Sigmoid colon (tissue), 7 donors: ENCODE measurements at places on chromosomes 11 and 22.

DNA sequence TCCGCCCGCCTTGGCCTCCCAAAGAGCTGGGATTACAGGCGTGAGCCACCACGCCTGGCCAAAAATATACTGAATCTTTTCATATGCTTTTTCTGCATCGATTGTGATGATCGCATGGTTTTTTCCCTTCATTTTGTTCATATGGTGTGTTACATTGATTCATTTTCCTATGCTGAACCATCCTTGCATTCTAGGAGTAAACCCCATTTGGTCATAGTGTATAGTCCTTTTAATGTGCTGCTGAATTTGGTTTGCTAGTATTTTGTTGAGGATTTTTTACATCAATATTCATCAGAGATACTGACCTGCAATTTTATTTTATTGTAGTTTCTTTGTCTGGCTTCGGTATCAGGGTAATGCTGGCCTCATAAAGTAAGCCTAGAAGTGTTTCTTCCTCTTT lies 12.2 kb downstream of the WBP2NL start:
- no peak for DNase-seq

GRCh38 chr11:123020968-123021367 lies 39.3 kb upstream of the BSX start:
- no peak for DNase-seq

DNA sequence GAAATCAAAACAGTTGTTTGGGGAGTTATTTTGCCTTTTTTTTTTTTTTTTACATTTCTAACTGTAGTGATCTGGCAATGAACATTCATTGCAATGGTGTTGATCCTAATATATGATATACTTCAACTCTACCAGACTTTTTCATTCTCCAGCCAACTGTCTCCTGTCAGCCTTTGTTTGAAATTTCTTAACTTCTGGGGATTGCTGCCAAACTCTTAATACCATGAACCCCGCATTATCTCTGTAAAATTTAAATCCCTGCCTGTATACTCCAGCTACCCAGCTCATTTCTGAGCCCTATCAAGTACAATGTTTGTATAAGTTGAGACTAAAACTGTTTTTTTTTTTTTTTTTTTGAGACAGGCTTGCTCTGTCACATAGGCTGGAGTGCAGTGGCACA lies 280.7 kb downstream of the TTC28 start:
- DNase-seq, result no peak

- DNase-seq, result no peak
These were observed 149.6 kb downstream of the C11orf91 start for GRCh38 chr11:33551051-33551450.

DNA sequence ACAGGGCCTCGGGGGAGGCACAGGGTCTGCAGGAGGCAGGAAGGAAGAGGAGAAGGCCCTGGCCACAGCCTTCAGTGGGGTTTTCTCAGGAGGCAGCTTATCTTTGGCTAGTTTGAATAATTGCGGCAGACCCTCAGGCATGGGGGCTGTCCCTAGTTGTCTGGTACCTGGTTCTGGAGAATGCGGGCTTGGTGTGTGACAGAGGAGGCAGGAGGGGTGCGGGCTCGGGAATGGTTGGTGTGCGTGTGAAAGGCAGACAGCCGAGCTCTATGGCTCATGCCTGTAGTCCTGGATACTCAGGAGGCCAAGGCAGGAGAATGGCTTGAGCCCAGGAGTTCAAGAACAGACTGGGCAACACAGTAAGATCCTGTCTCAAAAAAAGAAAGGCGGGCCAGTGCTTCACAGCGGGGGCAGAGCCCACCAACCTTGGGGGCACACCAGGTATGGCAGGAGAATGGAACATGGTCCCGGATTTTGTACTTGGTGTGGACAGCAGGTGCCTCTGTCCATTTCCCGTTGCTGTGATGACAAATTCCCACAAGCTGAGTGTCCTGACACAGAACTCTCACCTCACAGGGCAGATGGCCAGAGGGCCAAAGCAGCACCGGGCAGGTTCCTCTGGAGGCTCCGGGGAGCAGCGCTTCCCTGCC lies 640.6 kb downstream of the TBC1D22A start:
- no peak for DNase-seq

- DNase-seq, result no peak
These were observed 42.6 kb downstream of the SLC35F2 start for GRCh38 chr11:107816028-107816427.

- peak; percentile 52 for DNase-seq
These were observed 31.4 kb upstream of the TH start for GRCh38 chr11:2202900-2203439.

- DNase-seq, result no peak
These were observed 889.7 kb upstream of the API5 start for GRCh38 chr11:42422090-42422489.

DNA sequence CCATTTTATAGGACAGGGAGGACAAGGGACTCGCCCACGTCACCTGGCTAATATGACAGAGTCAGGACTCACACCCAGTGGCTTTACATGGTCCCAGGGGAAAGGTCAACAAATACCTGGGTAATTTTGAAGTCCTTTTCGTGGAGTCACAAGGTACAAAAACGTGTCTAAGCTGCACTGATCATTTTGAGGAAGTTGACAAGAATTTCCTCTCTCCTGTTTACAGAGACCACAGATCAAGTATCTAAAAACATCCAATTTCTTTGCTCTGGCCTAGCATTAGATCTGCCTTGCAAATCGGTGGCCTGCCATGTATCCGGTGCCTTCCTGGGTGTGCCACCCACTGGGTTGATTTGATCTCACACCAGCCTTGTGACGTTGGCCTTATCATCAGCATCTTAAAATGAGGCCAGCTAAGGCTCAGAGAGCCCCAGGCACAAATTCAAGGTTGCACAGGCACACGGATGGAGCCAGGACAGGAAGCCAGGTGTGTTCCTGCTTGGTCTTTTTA lies 17.6 kb downstream of the GDPD5 start:
- no peak for DNase-seq

DNA sequence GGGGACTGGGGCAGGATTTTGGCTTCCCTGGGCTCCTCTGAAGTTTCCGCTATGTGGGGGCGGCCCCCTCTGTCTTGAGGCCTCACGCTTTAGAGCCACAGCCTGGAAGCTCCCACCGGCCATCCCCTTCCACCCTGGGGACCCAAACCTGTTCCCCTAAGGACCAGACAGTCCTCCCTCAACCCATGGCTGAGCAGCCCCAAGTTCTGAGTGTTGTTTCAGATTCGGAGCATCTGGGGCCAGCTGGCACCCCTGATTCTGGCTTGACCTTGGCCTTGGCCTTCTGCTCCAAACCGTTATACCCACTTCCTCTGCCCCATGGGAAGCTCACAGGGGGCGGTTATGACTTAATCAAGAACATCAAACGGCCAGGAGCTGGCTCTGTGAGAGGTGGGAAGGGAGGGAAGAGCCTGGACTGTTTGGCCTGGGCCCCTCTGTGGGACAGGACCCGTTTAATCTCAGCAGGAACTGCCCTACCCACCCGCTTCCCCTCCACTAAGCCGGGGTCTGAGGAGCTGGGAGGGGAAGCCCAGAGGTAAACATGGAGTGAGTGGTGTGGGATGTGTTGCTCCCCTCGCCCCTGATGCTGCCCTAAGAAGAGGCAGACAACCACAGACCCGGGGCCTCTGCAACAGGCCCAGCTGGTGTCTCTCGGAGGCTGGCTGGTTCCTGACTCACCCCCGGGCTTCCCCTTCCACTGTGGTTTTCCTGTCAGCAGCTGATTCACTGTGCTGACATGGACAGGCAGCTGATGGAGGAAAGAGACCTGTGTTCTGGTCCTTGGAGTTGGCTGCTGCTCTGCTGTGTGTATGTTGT lies 3.4 kb downstream of the CD82 start:
- peak; percentile 84 for DNase-seq

DNA sequence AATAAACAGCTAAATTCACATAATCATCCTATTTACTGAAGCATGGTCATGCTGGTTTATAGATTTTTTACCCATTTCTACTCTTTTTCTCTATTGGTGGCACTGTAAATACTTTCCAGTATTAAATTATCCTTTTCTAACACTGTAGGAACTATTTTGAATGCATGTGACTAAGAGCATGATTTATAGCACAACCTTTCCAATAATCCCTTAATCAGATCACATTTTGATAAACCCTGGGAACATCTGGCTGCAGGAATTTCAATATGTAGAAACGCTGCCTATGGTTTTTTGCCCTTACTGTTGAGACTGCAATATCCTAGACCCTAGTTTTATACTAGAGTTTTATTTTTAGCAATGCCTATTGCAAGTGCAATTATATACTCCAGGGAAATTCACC lies 10.7 kb downstream of the RAG1 start:
- no peak for DNase-seq

GRCh38 chr11:74307434-74307833 lies 4.0 kb downstream of the P4HA3 start:
- DNase-seq, result no peak

DNA sequence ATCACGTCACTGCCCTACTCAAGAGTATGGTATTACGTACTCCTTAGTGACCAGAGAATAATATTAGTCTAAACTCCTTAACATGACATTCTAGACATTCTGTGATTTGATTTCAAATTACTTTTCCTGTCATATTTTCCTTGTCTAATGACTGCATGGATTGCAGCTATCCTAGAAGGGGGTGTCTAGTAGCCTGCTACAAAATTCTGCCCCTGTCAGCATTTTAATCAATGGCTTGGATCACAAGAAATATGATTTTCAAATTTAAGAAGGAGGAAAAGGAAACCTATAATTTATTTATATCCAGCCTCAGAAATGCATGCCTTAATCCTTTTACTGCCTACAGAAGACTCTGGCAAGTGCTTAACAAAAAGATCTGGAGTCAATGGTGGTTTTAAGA lies 216.8 kb downstream of the SWAP70 start:
- no peak for DNase-seq

DNA sequence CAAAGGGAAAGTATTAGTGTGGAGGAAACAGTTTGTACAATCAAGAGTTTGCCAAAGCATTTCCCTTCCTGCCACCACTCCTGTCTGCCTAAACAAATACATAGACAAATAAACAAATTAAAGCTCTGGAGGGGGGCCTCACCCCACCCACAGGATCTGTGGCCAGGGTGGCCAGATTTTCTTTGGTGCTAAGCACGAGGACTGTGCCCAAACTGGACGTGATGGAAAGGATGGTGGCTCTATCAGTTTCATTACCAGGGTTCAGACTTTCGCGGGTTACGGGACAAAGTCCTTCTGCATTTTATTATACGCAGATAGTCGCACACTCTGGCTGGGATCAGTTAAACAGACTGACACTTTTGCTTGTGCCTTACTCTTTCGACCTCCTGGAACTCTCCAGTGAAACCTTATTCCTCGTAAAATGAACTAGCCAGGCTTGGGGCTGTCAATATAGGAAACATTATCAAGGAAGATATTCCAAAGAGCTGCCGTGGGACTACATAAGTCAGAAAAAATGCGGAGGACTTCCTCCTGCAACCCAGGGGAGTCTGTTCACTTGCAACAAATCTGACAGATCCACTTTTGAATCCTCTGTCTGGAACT lies 11.2 kb downstream of the BARX2 start:
- DNase-seq, result no peak

DNA sequence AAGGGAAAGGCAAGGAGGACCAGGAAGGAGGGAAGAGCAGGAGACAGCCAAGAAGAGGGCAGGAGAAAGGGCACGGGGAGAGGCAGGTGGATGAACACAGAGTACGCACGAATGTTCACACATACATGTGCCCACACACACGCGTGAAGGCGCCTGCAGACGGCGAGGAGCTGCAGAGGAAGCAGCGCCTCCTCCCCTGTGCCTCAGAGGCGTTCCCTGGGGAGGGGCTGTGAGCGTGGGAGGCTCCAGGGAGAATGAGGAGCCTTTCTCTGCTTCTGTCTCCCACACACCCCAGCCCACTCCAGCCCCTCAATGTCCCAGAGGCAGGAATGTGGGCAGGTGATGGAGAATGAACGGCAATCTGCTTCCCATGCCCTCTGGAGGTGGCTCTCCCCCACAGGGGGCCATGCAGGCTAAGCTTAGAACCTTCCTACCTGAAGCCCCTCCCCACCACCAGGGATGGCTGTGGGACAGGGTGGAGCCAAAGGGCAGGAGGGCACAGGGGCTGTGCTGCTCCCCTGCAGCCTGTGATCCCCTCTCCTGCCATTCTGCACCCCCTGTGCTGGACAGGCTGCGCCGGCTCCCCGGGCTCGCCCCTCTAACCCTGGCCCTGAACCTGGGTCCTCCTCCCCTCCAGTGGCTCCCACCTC lies 25.3 kb downstream of the PPM1F start:
- DNase-seq, result no peak

GRCh38 chr11:112983887-112984286 lies 22.7 kb downstream of the NCAM1 start:
- no peak for DNase-seq

DNA sequence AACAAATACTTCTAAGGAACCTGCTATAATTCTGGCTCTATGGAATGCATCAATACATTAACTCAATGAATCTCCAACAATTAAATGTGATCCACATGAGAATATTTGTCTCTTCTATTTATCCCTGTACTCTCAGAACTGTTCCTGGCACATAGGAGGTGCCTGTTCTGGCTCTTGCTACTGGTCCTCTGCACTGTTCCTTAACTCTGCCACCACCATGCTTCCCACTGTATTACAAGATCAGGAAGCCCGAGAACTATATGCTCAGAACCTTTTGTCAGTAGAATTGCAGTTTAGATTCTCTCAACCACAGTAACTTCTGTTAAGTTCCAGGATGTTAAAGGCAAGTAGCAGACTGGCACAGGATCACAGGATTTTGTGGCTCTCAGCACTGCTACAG lies 376.3 kb upstream of the CCDC90B start:
- DNase-seq, result no peak

GRCh38 chr11:34245041-34245440 lies 112.8 kb downstream of the ABTB2 start:
- no peak for DNase-seq

GRCh38 chr11:94793002-94793401 lies 24.8 kb downstream of the AMOTL1 start:
- no peak for DNase-seq

DNA sequence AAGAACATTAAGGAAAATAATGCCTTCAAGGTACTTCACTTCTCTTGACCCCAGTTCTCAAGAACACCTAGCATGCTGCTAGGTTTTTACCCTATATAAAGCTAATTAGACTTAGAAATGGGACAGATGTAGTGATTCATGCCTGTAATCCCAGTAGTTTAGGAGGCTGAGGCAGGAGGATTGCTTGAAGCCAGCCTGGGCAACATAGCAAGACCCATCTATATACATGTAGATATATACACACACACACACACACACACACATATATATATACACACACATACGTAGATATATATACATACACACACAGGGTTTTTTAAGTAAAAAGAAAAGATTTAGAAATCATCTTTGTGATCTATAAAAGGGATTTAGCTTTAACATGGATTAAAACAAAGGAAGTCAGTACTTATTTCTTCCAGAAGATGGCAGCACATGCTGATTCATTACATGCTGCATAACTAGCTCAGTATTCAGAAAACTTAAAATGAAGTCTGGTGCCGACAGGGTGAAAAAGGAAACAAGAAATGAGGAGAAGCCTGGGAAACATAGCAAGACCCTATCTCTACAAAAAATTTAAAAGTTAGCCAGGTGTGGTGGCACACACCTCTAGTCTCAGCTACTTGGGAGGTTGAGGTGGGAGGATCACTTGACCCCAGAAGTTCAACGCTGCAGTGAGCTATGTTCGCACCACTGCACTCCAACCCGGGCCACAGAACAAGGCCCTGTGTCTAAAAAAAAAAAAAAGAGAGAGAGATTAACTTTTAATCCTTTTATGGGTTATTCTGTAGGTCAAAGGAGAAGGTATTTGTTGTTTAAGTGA lies 28.5 kb upstream of the RBX1 start:
- DNase-seq, result no peak

- no peak for DNase-seq
These were observed 1060.1 kb downstream of the NTM start for GRCh38 chr11:132430429-132431062.

GRCh38 chr11:73469401-73469800 lies 93.2 kb downstream of the RELT start:
- DNase-seq, result no peak

- DNase-seq, result no peak
These were observed 11.0 kb downstream of the TKFC start for GRCh38 chr11:61343792-61344745.
